CD4-positive, alpha-beta T cell treated with Interferon gamma for 1 hour (primary cell): ENCODE measurements at places on chromosomes 2 and 18.

DNA sequence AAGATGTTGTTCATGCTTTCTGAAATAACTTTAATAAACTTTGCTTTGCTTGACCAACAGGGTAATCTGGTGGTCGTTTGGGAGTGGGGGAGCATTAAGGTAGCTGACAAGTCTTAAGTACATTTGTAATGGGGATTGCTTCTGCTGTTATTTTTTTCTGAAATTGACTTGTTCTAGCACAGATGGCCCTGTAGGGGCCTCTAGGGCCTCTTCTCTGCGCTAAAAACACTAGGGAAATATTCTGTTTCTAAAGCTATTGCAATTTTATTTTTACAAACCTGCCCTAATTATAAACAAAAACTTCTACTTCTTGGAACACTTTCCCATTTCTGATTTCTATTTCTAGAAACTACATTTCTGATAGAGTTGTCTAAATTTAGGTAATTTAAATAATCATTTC is 191.3 kb upstream of the KCNJ3 start:
- no peak for DNase-seq

DNA sequence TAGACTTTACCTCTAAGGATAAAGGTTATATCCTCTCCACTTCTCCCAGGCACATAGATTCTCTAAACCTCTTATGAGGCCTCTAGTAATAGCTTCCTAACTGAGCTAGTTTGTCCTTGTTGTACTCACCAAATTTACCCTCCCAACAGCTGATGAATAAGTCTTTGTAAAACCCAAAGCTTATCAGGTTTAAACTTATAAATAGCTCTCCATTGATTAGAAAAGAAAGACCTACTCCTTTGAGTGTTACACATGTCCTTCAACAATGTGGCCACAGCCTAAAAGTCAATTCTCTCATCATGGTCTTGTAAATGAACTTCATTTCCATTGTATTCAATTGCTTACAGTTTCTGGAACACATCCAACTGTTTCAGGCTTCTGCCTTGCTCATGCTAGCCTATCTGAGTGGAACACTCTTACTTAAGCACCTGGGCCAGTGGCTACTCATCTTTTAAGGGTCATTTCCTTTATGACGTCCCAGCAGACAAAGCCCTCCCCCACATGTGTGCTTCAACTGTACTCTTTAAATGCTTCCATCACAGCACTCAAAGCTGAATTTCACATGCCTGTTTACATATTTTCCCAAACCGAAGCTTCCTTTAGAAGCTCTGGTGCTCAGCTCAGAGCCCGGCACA is 131.6 kb downstream of the CDH2 start:
- DNase-seq = no peak

DNA sequence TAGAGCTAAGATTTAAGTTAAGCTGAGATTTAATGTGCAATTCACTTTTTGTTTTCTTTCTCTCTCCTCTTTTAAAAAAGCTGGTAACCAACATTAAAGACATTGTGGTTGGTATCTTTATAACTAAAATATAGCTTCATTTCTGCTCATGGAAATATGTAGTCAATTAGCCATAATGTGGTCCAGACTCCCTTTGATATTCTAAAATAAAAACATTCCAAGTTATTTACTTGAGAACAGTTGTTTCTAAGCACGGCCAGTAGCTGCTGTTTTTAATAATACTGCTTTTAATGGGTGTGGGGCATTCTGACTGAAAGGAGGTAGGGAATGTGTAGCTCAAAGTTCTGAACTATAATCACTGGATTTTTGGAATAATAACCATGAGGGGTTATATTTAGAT is 183.3 kb upstream of the FBXO11 start:
- no peak for DNase-seq

GRCh38 chr2:20584399-20585358 is 66.2 kb downstream of the HS1BP3 start:
- DNase-seq = no peak

GRCh38 chr18:35753306-35753910 is 171.9 kb downstream of the GALNT1 start:
- DNase-seq = no peak

DNA sequence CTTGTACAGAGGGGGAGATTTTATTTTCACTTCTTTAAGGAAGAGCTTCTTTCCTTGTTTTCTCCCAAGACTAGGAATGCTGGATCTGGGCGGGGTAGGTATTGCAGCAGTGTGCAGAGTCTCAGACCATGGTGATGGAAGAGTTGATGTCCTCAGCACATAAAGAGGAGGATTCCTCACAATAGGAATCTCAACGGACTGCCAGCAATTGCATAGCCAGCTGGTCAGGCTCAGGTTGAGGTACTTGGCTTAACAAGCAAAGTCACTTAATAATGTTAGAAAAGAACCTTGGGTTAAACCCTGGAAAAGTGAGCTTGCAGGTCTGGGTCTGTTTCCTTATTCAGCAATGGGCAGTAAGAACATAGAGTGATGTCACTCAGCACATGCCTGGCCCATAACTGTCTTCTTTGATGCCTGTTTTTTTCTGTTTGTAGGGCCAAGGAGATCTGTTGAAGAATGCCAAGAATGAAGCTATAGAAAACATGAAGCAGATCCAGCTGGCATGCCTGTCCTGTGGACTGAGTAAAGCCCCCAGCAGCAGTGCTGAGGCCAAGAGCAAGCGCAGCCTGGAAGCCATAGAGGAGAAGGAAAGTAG is 342.1 kb downstream of the PLCL1 start:
- DNase-seq = no peak

DNA sequence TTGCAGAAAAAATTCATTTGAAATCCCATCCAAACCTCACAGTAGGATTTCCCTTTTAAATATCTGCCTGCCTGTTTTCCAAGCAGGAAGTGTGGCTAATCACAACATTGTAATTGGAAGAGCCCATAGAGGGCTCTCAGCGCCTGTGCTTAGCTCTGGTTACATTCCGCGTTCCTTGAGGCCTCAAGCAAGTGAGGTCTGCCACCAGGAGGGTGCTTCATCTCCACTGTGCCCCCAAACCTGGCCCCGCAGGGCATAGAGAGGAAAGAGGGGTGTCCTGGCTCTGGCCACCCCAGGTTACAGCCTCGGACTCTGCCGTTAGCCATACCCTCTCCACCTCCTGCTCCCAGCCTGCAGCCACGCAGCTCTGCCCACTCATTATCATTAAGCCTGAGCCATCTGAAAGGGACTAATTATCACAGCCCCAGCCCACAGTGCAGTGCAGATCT is 214.8 kb downstream of the SP3 start:
- no peak for DNase-seq

DNA sequence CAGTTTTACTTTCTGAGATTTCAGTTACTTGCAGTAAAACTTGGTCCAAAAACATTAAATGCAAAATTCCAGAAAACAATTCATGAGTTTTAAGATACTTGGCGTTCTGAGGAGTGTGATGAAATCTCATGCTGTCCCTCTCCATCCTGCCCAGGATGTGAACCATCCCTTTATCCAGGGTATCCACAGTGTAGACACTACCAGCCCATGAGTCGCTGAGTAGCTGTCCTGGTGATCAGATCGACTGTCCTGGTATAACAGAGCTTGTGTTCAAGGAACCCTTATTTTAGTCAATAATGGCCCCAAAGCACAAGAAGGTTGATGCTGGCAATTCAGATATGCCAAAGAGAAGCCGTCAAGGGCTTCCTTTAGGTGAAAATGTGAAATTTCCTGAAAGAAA is 3.2 kb downstream of the SP100 start:
- DNase-seq = no peak

DNA sequence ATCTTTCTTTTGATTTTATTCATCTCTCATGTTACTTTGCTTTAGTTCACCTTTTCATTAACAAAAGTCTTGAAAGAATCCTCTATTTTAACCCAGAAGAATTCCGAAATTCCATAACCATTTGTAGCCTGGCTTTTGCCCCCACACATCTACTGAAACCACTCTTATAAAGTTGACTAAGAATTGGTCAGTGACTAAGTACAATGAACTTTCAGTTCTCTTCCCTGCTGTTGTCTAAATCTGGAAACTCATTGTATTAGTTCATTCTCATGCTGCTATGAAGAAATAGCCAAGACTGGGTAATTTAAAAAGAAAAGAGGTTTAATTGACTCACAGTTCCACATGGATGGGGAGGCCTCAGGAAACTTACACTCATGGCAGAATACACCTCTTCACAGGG is 49.9 kb upstream of the PNPT1 start:
- DNase-seq = no peak

- no peak for DNase-seq
These were observed 254.2 kb downstream of the AGPS start for GRCh38 chr2:177646791-177647190.

DNA sequence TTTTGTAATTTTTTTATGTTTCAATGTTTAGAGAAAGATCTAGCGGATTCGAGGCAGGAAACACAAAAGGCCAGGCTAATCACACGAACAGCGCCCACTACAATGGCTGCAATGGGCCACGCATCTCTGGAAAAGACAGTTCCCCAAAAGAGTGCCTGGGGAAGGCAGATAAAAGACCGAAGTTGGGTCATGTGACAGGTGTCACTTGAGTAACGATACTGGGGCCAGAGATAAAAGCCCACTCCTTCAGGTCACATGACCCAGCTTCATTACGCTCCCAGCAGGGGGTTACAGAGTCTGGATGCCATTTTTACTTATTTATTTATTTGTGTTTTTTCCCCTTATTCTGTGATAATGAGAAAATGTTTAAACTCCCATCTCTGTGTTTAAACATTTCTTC is 95.4 kb downstream of the CDK15 start:
- DNase-seq = no peak

- DNase-seq = no peak
These were observed 442.7 kb upstream of the MEIS1 start for GRCh38 chr2:65992198-65992554.

DNA sequence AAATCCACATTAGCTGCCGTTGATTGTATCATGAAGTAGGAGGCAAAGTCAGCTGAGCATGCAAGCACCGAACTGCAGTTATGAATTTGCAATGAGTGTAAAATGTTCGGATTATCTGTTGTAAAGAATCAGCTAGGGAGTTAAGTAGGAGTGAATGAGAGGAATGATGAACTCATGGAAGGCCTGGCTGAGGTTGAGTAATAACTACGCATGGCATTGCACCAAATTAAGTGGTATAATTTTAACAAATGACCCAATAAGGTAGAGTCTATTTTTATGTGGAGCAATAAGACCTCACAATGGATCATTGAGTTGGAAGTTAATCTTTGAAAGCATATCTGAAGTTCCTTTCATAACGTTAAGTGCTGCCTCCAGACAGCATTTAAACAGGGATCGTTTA is 288.2 kb upstream of the CHST9 start:
- DNase-seq = no peak

DNA sequence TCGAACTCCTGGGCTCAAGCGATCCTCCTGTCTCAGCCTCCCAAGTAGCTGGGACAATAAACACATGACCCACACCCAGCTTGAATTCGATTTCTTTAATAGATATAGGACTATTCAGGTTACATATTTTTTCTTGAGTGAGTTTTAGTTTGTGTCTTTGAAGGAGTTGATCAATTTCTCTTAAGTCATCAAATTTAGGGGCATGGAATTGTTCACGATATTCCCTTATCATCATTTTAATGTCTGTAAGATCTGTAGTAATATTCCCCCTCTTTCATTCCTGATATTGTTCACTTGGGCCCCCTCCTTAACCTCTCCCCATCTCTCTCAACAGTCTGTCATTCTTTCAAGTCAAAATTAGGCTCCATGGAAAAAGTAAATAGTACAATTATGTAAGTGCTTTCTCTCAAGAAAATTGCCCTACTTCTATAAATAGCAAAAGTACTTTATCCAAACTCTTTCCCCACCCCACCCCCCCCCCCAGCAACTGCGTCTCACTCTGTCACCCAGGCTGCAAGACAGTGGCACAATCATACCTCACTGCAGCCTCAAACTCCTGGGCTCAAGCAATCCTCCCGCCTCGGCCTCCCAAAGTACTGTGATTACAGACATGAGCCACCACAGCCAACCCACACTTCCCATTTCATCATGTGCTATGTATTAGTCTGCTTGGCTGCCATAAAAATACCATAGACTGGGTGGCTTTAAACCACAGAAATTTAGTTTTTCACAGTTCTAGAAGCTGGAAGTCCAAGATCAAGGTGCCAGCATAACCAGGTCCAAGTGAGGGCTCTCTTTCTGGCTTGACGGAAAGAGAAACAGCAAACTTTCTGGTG is 20.1 kb downstream of the WDR33 start:
- no peak for DNase-seq

DNA sequence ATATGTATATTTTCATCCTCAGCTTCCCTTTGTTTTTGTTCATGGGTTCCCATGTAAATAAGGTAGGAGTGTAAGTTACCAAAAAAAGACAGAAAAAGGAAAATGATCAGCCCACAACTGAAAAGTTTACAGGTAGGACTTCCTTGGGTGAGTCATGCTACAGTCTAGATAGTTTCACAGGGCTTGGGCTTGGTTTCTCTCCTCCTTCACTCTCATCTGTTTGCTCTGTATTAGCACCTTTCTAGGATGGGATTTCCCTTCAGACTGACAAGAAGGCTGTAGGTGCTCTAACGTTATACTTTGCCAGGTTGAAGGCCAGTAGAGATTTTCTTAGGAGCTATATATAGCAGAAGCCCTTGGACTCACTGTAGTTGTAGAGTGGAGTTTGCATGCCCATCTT is 57.9 kb downstream of the FAM171B start:
- DNase-seq = no peak
